ENCODE measurements at places on chromosomes 11 and 22.

- no peak for DNase-seq
Observed at GRCh38 chr22:33361581-33361980, 303.4 kb upstream of the SYN3 start.

DNA sequence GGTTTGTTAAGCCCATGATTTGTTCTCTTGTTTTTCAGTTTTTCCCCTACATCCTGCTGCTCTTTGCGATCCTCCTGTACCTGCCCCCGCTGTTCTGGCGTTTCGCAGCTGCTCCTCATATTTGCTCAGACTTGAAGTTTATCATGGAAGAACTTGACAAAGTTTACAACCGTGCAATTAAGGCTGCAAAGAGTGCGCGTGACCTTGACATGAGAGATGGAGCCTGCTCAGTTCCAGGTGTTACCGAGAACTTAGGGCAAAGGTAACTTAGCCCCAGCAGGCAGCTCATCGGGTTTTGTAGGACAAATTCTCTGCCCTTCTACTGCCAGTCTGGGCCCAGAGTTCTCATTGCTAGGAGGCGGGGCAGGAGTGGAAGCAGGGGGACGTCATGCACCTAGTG, 49.7 kb downstream of the PANX1 start:
- DNase-seq: no peak

DNA sequence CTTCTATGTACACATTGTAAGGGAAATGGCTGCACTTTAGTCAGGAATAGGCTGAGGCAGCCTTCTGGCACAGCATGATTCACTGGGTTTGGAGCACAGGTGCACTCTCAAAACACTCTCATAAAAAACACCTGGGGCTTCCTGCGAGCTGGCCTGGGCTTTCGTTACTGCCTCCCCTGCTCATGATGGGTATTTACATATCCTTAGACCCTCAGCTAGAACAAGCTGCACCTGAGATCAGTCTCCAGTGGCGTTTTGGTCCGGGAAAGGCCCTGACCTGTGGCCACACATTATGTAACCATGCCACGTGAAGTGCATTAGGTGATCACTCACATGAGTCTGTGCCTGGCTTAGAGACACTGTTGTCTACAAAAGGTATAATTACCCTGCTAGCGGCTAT, 321.7 kb downstream of the TMEM135 start:
- peak; percentile 87 for DNase-seq

DNA sequence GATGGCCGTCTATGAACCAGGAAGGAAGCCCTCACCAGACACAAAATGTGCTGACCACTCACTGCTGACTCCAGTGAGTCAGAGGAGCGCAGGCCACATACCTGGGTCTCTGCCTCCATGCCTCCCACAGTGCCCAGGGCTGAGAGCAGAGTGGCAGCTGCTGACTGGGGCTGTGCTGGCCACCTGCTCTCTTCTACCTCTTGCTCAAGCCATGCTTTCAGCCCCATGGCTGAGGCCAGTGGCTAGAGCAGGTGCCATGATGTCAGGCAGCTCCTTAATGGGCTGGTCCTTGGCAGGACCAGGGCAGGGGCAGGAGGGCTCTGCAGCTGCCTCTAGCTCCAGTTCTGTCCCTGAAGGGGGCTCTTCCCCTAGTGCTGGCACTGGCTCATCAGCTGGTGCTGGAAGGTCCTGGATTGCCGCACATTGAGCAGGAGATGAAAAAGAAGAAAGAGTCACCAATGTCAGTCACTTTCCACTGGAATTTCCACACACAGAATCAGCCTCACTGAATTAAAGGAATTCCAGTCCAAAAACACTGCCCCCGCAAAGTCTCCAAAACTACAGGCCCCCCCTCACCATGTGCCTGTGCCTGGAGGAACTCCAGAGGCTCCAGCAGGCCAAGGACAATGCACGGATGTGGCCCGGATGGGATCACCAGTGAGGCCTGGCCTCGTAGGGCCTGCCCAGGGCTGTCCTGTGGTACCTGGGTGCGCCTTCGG, 86.4 kb downstream of the GGTLC2 start:
- no peak for DNase-seq

DNA sequence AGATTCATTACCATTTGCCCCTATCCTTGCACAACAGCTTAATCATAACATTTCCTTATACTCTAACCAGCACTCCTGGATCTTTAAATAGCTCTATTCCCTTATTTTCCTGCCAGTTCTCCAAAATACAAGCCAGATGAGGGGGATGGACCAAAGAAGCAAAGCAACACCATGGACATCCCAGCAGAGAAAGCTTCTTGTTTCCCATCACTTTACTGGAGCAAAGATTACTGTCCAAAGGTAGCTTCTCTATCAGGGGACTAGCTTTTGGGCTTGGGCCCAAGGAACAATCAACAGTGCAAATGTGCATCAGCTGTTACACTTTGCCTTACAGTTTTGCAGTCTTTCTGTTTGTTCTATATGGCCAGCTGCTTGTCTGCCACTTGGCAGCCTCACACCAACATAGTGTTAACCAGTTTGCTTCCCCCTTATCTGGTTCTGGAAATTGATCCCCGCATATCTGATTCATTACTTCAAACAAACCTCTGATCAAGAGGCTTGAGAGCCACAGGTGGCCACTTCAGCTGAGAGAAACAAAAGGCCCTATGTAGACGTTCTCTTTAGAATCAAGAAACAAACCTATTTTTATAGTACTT, 814.3 kb downstream of the METTL15 start:
- peak; percentile 70 for DNase-seq

GRCh38 chr11:74090701-74091100, 80.1 kb downstream of the C2CD3 start:
- no peak for DNase-seq

GRCh38 chr22:19128946-19129727, 2.0 kb upstream of the TSSK2 start:
- no peak for DNase-seq

GRCh38 chr11:33945481-33946268, 53.8 kb upstream of the LMO2 start:
- DNase-seq: no peak

- no peak for DNase-seq
Observed at GRCh38 chr11:75779960-75780359, 11.4 kb downstream of the DGAT2 start.

DNA sequence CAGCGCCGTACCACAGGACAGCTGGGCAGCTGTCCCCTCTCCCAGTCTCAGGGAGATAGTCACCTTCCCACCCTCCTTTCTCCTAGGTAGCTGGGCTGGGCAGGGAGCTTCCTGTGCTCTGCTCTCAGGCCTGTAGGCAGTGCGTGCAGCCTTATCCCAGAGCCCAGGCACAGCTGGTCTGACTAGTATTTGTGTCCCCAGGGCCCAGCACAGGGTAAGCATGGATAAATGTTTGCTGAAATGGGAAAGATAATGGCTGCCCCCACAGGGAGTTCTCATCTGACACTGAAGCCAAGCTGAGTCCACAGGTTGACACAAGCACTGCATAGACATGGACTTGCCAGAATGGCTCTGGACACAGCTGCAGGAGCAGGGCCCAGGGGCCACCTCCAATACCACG, 9.8 kb downstream of the SLC15A3 start:
- DNase-seq: peak; percentile 75

- DNase-seq: no peak
Observed at GRCh38 chr11:23997356-23997755, 499.5 kb upstream of the LUZP2 start.

DNA sequence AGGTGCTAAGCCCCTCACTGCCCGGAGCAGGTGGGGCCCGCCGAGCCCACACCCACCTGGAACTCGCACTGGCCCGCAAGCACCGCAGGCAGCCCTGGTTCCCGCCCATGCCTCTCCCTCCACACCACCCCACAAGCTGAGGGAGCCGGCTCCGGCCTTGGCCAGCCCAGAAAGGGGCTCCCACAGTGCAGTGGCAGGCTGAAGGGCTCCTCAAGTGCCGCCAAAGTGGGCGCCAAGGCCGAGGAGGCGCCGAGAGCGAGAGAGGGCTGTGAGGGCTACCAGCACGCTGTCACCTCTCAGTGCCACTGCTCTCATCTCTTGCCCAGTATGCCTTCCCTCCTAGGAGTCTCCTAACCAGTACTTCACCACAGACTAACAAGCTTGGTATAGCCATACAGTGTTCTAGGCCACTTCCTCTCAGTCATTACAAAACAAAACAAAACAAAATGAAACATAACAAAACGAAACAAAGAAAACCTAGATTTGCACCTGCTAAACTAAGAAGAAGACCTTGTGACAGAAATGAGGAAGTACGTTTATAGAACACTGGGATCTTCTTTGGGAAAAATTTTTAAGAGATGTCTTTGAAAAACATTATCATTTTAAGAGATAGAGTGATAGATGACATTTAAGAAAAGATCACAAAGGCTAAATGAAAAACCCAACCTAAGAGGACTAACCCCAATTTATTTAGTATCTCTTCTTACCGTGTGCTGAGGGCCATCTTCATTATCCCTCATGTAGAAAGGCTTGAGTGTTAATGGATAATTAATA, 47.7 kb upstream of the GAB2 start:
- DNase-seq: peak; percentile 77

- peak; percentile 32 for DNase-seq
Observed at GRCh38 chr11:60764879-60765278, 8.2 kb downstream of the MS4A15 start.

- DNase-seq: no peak
Observed at GRCh38 chr11:3058753-3059664, 1.8 kb upstream of the CARS1 start.

DNA sequence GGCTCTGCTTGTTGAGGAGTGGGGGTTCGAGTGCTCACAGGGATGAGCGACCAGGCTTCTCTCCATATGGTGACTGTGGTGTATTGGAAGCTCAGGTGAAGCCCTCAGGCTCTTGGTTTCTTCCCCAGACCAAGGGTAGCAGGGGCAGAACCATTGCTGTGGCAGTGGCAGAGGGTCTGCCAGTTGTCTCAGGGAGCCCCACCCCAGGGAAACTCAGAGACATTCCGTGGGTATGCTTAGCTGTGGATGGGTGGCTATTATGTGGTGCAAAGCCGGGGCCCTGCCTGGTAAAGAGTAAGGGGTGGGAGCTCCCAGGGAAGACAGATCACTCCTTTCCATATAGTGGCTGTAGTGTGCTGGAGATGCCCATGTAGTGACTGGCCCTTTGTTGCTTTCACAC, 167.8 kb downstream of the DLG2 start:
- DNase-seq: no peak

DNA sequence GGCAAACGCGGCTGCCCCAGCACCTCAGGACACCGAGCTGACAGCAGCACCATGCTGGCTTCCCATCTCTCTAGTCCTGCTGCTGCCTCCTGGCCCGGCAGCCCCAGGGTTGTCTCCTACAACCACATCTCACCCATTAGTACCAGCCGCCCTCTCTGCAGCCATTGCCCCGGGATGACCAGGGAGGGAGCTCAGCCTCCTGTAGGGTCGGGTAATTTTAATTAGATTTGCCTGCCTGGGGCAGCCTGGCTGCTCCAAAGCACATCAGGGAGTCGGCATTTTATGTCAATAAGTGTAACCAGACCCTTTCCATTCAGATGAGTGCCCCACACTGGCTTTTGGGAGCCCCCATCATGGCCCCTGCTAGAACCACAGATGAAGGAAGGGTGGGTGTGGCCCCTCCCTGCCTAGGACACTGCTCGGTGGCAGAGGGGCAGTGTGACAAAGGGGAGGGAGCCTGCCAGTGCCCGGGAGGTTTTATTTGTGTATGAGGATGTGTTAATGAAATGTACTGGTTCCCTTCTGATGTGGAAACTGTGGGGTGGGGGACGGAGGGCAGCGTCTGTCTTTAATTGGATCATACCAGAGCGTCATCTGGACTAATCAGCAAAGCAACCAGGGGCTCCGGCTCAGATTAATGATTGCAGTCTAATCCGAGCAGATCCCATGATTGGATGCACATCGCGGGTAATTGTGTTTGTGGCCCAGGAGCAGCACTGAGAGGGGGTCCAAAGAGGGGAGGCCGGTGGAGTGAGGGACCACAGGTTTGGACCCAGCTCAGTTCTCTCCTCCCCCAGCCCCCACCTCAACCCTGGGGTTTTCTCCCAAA, 125.3 kb downstream of the FEZ1 start:
- no peak for DNase-seq

GRCh38 chr22:46893281-46894020, 131.0 kb downstream of the TBC1D22A start:
- DNase-seq: no peak

- no peak for DNase-seq
Observed at GRCh38 chr22:38645430-38645829, 10.8 kb downstream of the FAM227A start.

- no peak for DNase-seq
Observed at GRCh38 chr11:43920598-43921419, 21.6 kb upstream of the C11orf96 start.

- no peak for DNase-seq
Observed at GRCh38 chr22:22925805-22926369, 38.3 kb downstream of the IGLL5 start.

DNA sequence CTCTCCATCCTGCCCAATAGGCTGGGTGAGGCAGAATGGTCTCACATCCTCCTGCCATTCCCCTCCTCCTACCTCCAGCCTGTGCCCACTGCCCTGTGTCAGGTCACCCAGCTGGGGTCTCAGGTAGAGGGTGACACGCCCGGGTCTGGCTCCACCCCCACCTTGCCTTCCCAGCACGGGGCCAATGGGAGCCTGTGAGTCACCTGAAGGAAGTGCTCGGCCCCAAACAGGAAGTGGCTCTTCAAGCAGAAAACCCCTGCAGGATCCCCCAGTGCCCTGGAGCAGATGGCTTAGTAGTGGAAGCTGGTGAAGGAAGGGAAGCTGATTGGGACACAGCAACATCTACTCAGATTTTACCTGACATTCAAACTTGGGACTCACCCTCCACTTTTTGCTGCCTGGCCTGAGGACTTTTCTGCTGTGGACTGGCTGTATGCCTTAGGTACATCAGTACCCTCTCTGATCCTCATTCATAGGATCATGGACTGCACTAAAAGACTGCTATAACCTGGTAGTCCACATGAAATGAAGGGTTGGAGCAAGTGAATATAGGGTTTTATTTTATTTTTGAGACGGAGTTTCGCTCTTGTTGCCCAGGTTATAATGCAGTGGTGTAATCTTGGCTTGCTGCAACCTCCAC, 33.4 kb downstream of the GDPD5 start:
- peak; percentile 18 for DNase-seq

DNA sequence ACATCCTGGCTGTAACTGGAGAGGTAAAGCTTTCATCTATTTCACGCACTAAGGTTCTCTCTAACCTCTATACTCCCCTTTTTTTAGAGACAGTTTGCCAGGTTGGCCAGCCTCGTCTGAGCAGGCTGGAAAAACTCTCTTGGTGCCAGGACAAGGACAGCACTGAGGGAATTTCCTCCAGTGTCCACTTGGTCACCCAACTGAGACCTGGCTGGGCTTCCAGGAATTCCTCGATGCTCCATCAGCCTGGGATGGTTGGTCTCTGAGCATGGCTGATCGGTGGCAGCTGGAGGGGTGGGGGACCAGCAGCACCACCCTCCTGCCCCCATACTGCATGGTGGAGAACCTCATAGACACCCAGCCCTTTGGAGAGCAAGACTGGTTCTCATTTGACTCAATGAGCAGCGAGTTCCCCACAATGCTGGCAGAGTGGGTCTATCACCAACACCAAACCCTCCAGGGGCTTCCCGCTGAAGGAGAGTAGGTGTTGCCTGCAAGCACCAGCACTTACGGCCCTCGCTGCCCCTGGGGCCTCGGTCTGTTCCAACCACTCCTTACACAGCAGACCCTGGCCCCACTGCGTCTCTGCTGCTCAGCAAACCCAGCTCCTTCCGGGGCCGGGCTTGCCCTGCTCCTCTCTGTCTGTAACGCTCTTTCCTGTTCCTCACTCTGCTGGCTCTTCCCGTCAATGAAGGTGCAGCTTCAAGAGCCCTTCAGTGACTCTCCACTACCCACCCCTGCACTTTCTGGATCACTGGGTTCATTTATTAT, 122.2 kb downstream of the ST3GAL4 start:
- DNase-seq: peak; percentile 47

All from NCI-H146 (cell line).